ENCODE measurements at places on chromosomes 16 and 17.

DNA sequence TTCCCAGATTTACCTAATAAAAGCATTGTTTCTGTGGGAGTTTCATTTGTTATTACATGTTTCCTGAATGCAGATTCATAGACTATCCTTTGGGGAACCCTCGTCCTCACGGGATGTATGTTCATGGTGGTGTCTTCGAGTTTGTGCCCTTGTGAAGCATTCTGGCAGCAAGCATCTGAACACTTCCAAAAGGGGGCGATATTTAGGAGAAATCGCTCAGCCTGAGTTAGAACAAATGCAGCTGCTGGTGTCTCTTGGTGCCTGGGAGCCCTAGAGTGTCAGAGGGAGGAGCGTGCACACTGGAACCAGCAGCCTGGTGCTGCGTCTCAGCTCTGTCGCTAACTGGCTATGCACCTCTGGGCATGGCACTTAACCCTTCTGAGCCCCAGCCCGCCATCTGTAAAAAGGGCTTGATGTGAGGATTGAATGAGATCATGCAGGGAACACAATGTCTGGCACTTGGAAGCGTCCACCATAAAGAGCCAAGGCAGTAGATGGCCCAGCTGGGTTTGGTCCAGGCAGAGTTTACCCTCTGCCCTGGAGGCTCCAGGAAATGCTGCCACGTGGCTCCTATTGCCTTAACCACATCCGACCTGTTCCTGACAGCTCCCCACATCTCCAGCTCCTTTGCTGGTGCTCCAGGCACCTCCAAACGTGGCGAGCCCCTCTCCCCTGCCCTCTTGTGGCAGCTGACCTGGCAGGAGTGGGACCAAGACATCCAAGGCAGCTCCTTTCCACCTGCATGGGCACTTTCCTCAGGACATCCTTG lies 25.0 kb upstream of the C16orf78 start:
- DNase-seq, result peak; percentile 15

- DNase-seq, result no peak
These were observed 21.7 kb upstream of the USP36 start for GRCh38 chr17:78862073-78863023.

GRCh38 chr16:72995151-72995881 lies 52.6 kb downstream of the ZFHX3 start:
- peak; percentile 25 for DNase-seq

DNA sequence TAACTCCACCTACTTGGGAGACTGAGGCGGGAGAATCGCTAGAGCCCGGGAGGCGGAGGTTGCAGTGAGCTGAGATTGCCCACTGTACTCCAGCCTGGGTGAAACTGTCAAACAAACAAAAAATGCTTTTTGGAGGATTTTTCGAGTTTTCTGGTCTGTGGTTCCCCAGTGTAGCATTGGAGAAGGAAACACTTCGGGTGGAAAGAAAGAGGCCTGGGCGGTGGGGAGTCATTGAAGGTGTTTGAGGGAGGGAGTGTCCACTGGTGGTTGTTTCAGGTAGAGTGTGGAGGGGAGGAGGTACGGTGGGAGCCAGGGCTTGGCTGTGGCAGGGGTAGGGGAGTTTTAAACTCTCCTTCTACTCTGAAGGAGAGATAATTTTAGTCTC lies 1.2 kb downstream of the RNF213 start:
- peak; percentile 28 for DNase-seq

GRCh38 chr17:60436676-60437075 lies 14.4 kb downstream of the CHCT1 start:
- DNase-seq, result no peak

GRCh38 chr17:59725691-59726090 lies 18.2 kb downstream of the VMP1 start:
- DNase-seq, result no peak

- DNase-seq, result no peak
These were observed 100.4 kb downstream of the COPRS start for GRCh38 chr17:31758646-31759045.

- no peak for DNase-seq
These were observed 55.8 kb downstream of the SALL1 start for GRCh38 chr16:51095084-51095881.

DNA sequence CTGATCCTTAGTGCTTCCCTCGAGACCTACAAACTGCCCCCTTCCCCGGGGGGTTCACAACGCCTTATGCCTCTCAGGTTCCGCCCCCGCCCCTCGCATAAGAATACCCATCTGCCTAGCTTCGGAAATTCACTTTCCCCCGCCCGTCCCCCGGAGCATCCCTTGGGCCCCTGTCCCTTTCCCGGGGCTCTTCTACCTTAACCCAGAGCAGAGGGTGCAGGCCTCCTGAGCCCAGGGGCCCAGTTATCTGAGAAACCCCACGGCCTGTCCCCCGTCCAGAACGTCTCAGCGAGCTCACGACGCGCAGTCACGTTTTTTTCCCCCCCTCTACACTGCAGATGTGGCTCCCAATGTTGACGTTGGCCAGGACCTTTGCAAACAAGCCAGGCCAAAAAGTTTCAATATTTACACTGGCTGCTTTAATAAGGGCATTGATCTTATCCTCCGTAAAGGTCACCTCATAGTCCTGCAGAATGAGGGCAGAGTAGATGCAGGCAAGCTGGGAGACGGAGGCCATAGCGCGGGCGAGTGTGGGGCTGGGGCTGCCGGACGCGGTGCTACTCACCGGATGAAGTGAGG lies 1.4 kb upstream of the NBR1 start:
- no peak for DNase-seq

- no peak for DNase-seq
These were observed 5.0 kb upstream of the CCL8 start for GRCh38 chr17:34314279-34314678.

DNA sequence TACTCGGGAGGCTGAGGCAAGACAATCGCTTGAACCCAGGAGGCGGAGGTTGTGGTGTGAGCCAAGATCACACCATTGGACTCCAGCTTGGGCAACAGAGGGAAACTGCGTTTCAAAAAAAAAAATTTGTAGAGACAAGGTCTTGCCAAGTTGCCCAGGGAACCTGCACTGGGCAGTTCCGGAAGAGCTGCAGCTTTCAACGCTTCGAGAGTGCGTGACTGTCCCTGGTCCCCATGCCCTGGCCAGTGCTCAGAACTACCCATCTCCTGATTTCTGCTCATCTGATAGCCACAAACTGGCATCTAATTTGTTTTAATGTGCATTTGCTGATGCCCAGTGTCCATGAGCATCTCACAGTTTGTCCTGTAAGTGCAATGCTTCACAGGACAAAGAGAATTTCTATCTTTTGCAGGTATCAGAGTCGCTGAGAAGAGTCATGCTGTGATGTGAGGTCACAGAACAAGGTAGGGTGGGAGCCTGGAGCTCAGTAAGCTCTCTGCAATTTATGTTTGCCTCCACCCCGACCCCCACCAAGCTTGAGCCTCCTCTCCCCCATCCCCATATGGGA lies 3.9 kb downstream of the ACTG1 start:
- no peak for DNase-seq

GRCh38 chr16:52070341-52071057 lies 476.4 kb downstream of the TOX3 start:
- no peak for DNase-seq

DNA sequence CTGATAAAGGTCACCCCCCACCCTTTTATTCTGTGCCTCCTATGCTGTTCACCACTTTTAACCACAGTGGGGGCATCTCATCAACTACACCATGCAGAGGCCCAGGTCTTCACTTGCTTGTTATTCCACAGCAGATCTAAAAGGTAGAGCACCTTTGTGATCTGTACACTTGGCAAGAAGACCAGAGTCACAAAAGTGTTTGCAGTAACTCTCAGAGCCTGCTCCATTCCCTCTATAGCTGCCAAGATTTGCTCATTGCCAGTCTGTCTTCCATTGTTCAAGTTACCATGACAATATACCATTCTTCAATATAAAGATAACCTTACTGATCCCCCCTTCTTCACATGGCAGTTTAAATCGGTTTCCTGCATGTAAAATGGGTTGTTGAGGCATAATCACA lies 180.0 kb downstream of the TOX3 start:
- DNase-seq, result no peak

DNA sequence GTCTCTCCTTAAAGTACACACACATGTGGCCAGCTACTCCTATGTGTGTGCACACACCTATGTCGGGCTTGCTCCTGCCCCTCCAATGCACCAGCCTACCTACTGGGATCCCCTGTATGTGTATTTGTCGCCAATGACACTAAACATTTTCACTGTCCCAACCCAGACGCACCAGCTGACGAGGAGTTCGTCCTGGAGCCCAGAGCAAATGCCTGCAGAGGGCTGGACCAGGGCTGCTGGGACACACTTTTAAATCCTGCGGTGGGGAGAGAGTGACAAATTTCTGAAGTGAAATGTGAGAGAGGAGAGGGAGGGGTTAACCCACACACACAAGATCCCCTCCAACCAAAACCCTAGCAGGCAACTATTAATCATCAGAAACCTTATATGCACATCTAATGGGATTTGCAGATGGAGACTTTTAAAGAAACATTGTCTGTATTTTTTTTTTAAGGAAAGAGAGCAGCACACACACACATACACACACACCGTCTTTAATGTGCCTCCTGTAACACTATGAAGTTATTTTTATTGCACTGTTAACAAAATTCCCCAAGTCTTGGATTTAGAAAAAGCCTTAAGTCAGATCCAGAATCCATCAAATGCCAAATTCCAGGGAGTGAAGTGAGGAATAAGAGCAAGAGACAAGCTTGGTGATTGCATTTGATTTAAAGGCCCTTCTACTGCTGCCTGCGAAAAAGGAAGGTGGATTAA lies at the start of gene MEOX1:
TSS of gene MEOX1 (minus strand) at position 224 of the 714 bp plus-strand sequence. CDS start 388 bp downstream, outside the sequence.
- no peak for DNase-seq

DNA sequence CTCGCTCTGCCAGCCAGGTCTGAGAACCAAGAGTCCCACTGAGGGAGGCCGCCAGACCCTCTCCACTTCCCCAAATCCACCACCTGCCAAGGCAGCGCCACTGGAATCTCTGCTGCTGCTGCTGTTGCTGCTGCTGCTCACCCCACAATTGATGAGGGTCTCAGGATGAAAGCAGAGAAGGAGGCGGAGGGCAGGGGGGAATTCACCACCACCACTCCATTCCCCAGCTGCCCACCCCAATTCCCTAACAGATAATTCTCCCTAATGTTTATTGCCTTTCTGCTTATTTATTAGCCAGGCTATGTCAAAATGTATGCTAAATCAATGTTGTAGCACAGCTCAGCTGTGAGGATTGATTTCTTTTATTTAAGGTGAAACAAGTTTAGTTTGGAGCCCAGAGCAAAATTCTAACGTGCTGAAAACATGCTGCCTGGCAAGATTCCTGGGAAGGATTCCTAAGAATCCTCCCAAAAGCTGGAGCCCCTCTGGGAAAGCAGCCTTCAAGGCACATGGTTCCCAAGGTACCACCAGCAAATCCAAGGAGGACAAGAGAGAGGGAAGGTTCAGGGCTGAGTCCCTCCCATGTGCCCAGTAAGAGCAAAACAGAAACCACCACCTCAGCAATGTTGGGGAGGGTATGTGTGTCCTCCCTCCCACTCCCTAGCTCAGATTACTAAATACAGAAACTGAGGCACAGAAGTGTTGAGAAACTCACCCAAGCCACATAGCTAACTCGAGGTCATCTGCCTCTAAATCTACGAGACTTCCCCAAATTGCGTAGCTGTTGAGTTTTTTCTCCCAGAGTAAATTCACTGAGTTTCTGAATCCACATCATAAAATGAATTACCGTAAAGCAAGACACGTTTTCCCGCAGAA lies 12.2 kb upstream of the CDH5 start:
- DNase-seq, result no peak

DNA sequence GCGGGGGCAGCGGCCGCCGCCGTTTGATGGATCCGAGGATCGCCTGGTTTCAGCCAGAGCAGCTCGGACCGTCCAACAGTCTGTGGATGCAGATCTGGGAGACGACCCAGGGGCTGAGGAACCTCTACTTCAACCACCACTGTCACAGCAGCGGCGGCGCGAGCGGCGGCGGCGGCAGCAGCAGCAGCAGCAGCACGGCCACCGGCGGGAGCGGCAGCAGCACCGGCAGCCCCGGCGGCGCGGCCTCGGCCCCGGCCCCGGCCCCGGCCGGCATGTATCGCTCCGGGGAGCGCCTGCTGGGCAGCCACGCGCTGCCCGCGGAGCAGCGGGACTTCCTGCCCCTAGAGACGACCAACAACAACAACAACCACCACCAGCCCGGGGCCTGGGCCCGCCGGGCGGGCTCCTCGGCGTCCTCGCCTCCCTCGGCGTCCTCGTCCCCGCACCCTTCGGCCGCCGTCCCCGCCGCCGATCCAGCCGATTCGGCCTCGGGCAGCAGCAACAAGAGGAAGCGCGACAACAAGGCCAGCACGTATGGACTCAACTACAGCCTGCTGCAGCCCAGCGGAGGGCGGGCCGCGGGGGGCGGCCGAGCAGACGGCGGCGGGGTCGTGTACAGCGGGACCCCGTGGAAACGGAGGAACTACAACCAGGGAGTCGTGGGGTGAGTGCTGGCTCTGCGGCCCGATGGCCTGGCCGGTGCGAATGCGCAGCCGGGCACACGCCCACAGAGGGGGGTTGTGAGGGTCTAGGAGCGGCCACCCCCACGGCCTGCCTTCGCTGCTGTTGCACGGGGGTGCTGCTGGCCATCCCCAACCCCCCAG lies 702 bp downstream of the TENT4B start:
- no peak for DNase-seq

DNA sequence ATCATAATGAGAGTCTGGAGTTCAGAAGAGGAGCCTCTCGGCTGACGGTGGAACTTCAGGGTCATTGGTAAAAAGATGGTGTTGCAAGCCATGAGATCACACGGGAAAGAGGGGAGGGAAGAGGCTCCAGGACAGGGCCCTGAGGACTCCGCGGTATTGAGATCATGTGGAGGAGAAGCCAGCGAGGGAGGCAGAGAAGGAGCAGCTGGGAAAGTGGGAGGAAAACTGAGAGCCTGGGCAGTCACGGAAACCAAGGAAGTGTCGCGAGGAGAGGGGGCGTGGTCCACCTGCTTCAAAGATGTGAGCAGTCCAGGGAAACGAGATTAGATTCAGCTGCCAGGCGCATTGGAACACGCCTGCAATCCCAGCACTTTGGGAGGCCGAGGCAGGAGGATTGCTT lies 27.7 kb upstream of the SBK1 start:
- no peak for DNase-seq

GRCh38 chr17:80873307-80873951 lies 118.2 kb upstream of the CHMP6 start:
- DNase-seq, result no peak

DNA sequence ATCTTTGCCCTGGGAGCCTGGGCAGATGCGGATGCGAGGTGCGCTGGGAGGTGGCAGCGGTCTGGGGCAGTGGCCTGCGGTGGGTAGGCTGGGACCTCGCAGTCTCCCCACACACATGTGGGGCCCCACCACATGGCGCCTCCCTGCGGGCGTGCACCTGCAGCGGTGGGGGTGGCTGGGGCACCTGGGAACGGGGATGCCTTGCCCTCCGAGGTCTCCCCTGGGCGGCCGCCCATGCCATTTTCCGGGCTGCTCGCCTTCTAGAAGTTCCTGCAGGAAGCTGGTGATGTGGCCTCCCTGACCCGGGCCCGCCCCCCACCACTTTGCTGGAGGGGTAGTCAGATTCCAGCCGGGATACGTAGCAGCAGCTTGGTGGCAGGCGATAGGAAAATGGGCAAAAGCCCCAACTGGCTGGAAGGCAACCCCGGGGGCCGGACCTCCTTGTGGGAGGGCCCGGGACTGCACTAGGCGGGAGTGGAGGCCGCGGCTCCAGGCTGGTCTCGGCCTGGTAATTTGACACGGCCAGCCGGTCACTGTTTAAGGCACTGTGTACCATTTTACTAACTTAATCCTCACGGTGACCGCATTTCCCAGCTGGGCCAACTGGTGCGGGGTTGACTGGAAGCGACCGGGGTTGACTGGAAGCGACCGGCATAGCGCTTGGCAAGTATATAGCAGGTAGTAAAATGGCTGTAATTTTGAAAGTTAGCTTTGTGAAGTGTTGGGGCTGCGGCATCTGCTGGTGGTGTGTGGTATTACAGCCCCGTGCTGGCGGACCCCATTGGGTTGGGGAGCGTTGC lies 38.5 kb downstream of the IGF2BP1 start:
- DNase-seq, result peak; percentile 28

- no peak for DNase-seq
These were observed 3.0 kb downstream of the SREBF1 start for GRCh38 chr17:17833658-17834357.
